ENCODE measurements at places on chromosomes 3 and 15.

- DNase-seq: no peak
Measured at GRCh38 chr15:70141376-70142071, 43.8 kb upstream of the TLE3 start.

GRCh38 chr15:45083223-45083622 is 30.7 kb downstream of the DUOX2 start:
- no peak for DNase-seq

GRCh38 chr3:45948311-45948781 is 5.1 kb downstream of the CXCR6 start:
- DNase-seq: peak; percentile 69

DNA sequence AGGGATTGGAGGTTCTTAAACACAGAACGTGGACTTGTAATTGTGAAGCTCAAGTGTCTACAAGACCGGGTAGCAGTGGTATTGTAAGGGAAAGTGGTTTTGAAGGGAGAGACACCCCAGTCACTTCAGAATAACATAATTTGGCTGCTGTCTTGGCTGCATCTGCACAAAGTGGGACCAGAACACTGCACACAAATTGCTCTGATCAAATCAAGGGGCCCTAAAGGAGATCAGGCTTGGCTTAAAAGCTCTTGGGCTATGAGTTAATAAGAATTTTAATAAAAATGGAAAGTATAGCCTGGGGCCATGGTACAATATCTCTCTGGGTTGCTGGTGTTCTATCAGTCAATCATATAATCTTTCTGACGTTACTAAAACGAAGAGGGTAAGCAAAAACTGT is 356.1 kb upstream of the ICE2 start:
- no peak for DNase-seq

DNA sequence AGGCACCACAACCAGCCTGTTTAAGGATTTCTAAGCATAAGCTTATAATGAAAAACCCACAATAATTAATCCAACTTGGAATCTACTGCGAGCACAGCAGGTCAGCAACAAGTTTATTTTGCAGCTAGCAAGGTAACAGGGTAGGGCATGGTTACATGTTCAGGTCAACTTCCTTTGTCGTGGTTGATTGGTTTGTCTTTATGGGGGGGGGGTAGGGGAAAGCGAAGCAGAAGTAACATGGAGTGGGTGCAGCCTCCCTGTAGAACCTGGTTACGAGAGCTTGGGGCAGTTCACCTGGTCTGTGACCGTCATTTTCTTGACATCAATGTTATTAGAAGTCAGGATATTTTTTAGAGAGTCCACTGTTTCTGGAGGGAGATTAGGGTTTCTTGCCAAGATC is 15.1 kb downstream of the APOD start:
- DNase-seq: no peak

DNA sequence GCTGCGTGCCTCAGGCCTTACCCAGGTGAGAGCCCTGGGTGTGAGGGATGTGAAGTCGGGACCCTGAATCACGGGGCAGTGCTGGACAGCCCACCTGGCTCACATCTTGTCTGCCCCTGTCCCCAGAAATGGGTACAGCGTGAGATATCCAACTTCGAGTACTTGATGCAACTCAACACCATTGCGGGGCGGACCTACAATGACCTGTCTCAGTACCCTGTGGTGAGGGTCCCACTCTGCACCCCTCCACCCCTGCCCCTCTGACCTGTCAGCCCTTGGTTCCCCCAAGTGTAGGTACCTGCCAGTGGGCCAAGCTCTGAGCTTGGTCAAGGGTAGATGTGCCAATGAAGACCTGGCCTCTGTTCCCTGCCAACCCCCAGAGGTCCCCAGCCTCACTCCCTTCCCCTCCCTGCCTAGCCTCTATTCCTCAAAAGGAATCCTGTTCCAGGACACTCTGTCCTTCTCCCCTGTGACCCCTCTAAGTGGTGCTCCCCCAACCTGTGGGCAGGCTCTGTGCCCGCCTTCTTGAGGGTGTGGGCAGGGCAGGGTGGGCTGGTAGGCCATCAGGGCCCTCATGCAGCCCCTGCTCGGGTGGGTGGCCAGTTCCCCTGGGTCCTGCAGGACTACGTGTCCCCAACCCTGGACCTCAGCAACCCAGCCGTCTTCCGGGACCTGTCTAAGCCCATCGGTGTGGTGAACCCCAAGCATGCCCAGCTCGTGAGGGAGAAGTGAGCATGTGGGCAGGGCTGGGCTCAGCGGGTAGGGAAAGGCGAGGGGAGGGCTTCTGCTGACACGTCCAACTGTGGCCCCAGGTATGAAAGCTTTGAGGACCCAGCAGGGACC is 25.1 kb downstream of the NBEAL2 start:
- no peak for DNase-seq

- DNase-seq: no peak
Measured at GRCh38 chr15:57708047-57708446, 1.5 kb downstream of the POLR2M start.

DNA sequence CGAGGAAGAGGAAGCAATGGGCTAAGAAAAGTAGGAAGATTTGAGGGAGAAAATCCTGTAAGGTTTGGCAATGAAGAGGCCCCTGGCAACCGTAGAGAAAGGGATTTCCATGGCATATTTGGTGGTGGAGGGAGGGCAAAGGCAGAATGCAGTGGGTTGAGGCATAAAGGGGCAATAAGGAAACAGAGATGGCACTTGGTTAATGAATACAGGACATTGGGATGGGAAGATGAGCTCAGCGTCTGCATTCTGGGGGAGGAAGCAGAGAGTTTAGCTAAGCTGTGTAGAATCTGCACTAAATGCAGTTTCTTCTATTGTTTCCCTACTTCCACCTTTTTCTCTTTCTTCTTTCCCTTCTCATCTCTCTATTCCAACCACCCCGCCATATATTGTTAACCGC is 83.6 kb downstream of the LRTM1 start:
- no peak for DNase-seq
